ENCODE measurements at places on chromosomes 13 and 19. TPM values are rescaled to one million over a fixed set of nuclear protein-coding genes. Genes with fewer than 3 reads are reported as not detected.

The SMIM24 gene
- 0.12 TPM for polyA plus RNA-seq

GRCh38 chr19:1040476-1041271 is 767 bp downstream of the ABCA7 start:
- no peak overlapping the region for H3K27ac ChIP-seq
- H3K27me3 ChIP-seq, result no peaks in the 10 kb centered on the region
- peak; percentile 97 for DNase-seq
- no peaks in the 10 kb centered on the region for H3K4me1 ChIP-seq
- peak overlapping the region; percentile 87 for H3K4me3 ChIP-seq

The PGLYRP2 gene
- polyA plus RNA-seq, result not detected

DNA sequence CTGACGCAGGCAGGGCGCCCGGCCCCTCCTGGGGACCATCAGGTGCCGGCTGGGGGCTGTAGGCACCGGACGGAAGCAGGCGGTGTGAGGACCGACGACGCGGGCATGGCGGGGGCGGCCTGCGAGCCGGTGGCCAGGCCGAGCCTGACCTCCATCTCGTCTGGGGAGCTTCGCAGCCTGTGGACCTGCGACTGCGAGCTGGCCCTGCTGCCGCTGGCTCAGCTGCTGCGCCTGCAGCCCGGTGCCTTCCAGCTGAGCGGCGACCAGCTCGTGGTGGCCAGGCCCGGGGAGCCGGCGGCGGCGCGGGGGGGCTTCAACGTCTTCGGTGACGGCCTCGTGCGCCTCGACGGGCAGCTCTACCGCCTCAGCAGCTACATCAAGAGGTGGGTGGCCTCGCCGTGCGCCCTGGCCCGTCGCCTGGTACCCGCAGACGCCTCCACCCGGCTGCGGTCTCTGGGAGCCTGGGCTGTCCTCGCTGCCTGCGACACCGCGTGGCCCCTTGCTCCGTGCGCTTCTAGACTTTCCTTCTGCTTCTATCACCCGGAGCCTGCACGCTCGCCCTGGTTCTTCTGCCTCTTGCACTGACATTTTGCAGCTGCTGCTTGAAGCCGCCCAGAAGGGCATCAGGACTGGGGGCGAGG is 460 bp downstream of the MEDAG start:
- H3K4me1 ChIP-seq, result peaks cover 21% of the 10 kb centered on the region
- no peak overlapping the region for H3K4me3 ChIP-seq
- no peak for DNase-seq
- no peak overlapping the region for H3K27ac ChIP-seq

- DNase-seq, result peak; percentile 17
Measured at GRCh38 chr19:19656451-19657396, 6.8 kb downstream of the ATP13A1 start.

- peak overlapping the region; percentile 79 for H3K27ac ChIP-seq
- no peaks in the 10 kb centered on the region for H3K27me3 ChIP-seq
- no peaks in the 10 kb centered on the region for H3K36me3 ChIP-seq
Measured at GRCh38 chr19:37593996-37594303, 642 bp downstream of the ZNF571 start.

The CD79A gene
- 0.31 TPM for polyA plus RNA-seq

- H3K27ac ChIP-seq, result no peak overlapping the region
- no peak for DNase-seq
- H3K4me3 ChIP-seq, result no peak overlapping the region
- H3K4me1 ChIP-seq, result no peaks in the 10 kb centered on the region
Measured at GRCh38 chr13:32852526-32852925, 163.7 kb upstream of the KL start.

GRCh38 chr13:28100150-28101121 is at the start of gene FLT3:
Gene FLT3 (minus strand): TSS chr13:28100576. CDS start chr13:28100510, 66 bp downstream.
- H3K27me3 ChIP-seq, result peaks cover 80% of the 10 kb centered on the region
- no peaks in the 10 kb centered on the region for H3K4me1 ChIP-seq
- H3K4me3 ChIP-seq, result peak within 1 kb of the TSS; percentile 48
- no peak within 1 kb of the TSS for H3K27ac ChIP-seq
- DNase-seq, result peak; percentile 59
- no peaks in the 10 kb centered on the region for H3K36me3 ChIP-seq

The SYNE4 gene
- polyA plus RNA-seq, result 0.58 TPM

The KLK4 gene
- polyA plus RNA-seq, result not detected

The CYP4F11 gene
- 0.23 TPM for polyA plus RNA-seq

- no peak for DNase-seq
- H3K27me3 ChIP-seq, result no peaks in the 10 kb centered on the region
- H3K27ac ChIP-seq, result no peak overlapping the region
- no peak overlapping the region for H3K4me3 ChIP-seq
- peaks cover 5% of the 10 kb centered on the region for H3K4me1 ChIP-seq
Measured at GRCh38 chr19:35222373-35223015, 6.0 kb downstream of the FAM187B start.

The XPO4 gene
- 5.2 TPM for polyA plus RNA-seq

The LILRB5 gene
- not detected for polyA plus RNA-seq

DNA sequence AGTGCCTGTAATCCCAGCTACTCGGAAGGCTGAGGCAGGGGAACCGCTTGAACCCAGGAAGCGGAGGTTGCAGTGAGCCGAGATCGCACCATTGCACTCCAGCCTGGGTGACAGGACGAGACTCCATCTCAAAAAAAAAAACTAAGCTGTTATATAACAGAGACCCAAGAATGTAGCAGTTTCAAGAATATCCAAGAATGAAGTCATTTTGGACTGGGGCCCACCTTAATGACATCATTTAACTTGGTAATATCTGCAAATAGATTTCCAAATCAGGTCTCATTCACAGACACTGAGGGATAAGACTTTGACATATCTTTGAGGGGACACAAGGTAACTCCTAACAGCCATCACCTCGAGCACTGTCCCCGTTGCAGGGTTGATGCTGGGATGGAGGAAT is 36.5 kb upstream of the MRI1 start:
- H3K27ac ChIP-seq, result no peak overlapping the region
- no peak for DNase-seq

- no peaks in the 10 kb centered on the region for H3K36me3 ChIP-seq
- no peak for DNase-seq
- H3K27me3 ChIP-seq, result no peaks in the 10 kb centered on the region
- no peaks in the 10 kb centered on the region for H3K4me1 ChIP-seq
- H3K27ac ChIP-seq, result no peak overlapping the region
Measured at GRCh38 chr13:21243045-21243897, 66.8 kb downstream of the MRPL57 start.

GRCh38 chr19:41535029-41535622 is 40.8 kb upstream of the CEACAM21 start:
- H3K36me3 ChIP-seq, result no peaks in the 10 kb centered on the region
- H3K4me3 ChIP-seq, result no peak overlapping the region
- no peak overlapping the region for H3K27ac ChIP-seq
- no peaks in the 10 kb centered on the region for H3K4me1 ChIP-seq
- H3K27me3 ChIP-seq, result peaks cover 51% of the 10 kb centered on the region

All from SK-N-SH (cell line).